ENCODE measurements at places on chromosomes 7 and 10.

DNA sequence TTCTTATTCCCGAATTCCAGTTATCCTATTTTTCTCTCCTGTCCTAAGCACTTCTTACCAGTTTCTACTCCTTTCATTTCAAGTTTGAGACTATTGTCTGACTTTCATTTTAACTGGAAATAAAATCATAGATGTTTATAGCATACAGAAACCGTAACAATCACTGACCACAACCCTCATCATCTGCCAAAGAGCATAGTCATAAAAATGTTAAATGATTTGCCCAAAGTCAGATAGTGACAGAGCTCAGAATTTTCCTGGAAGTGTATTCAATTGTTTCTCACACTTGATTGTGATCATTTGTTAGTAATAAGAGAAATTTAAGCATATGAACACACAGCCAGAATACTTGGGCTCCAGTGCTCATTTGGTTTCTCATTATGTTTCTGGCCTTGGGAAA is 250.5 kb upstream of the PCDH15 start:
- no peak for DNase-seq

- DNase-seq: no peak
Measured at GRCh38 chr10:104232613-104233102, 494 bp upstream of the CFAP43 start.

GRCh38 chr10:72809006-72809405 is 84.5 kb upstream of the OIT3 start:
- no peak for DNase-seq

- DNase-seq: no peak
Measured at GRCh38 chr7:151167197-151167961, at the start of gene GBX1. TSS of gene GBX1 (minus strand) at chr7:151167694. CDS start at chr7:151167548, 146 bp downstream.

GRCh38 chr7:150745086-150745485 is 7.9 kb downstream of the GIMAP5 start:
- DNase-seq: no peak

DNA sequence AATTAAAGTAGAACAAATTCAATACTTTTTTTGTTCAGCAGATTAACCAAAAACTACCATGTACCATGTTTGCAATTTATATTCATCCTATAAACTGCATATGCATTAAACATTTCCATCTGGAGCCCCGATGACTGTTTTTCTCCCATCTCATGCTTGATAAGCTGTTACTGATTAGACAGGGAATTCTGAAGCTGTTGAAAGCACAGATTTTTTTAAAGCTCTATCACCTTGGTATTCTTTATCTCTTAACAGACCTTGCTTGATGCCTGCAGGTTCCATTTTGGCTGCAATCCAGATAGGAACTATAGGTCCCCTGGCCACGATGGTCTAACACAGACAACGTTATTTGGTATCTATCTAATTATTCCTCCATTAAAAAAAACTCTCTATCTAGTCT is 961.7 kb downstream of the CNTNAP2 start:
- DNase-seq: no peak

DNA sequence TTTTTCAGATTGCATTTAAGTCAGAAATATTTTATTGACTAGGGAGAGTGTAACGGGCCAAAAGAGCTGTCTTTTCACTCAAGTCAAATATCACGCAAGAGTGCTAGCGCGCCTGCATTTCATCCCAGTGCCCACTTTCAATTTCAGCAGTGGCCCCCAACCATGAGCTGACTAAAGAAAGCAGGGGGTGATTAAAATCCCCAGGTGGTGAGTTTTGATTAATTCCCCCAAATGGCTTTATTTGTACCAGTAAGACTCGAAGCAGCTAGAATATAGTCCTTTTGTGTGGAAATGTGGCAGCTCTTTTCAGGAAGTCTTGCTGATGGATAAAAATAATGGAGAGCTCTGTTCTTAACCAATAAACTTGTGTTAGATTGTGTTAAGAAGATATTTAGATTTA is 35.3 kb downstream of the TRUB1 start:
- no peak for DNase-seq

DNA sequence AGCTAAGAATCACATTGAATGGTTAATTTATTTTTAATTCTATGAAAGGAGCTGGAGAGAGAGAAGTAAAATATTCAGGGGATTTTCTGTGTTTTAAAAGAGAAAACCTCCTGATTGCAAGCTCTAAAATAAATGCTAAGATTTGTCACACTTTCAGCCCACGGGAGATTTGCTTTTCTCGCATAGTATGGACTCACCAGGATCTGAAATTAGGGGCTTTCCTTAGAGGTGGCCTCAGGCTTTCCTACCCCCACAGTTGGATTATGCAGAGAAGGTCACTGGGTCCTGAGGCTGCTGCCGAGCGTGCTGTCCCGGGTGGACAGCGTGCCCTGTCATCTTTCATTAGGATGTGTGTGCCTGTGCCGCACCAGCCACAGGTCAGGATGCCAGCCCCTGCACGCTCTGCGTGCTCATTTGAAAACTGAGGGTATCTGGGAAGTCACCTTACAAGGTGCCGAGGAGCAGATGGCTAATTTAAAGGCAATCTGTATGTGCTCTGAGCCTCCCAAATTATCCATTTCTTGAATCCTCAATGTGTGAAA is 258.8 kb downstream of the CELF2 start:
- DNase-seq: no peak

GRCh38 chr7:2325162-2325561 is 10.9 kb upstream of the SNX8 start:
- DNase-seq: no peak

DNA sequence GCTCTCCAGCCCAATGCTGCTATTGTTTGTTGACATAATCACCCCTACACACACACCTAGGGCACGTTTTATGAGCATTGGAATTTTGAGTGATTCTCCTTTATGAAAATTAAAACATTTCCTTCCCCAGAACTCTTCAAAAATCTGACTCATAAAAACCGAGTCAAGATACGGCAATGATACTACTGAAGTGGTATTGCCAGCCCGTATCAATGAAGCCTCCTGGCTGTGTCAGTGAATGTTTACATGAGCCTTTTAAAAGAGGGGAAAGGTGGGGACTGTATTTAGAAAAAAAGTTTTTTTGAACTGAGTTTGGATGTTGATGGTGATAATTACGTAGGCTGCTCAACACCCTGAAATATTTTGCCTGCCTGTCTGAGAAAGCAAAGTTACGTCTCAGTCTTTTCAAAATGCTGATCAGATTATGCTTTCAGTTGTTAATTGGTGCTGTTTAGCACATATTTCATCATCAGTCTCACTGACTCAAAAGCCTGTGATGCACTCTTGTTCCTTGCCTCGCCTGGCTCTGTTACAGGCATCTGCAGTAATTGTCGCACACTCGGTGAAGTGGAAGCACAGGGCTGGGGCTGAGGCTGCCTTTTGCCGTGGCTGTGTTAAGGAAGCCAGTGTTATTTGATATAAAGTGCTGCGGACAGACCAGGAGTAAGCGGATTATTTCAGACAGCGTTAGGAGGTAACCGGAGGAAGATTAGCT is 157.4 kb upstream of the TCF7L2 start:
- DNase-seq: peak; percentile 17

DNA sequence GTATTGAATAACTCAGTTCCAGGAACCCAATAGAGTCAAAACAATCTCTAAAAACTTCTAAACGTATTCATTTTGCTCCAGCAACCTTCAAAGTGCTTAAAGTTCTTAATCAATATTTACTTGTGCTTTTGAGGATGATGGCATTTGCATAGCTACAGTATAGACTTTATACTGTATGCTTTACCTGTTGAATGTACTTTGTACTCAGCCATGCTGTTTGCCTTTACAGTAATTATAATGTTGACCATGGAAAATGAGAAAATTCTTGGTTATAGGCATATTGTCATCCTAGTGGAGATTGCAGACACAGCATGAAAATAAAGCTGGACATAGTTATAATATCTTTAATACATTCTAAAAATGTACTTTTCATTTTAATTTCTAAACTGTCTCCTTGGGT is 762.7 kb upstream of the PHF14 start:
- no peak for DNase-seq

DNA sequence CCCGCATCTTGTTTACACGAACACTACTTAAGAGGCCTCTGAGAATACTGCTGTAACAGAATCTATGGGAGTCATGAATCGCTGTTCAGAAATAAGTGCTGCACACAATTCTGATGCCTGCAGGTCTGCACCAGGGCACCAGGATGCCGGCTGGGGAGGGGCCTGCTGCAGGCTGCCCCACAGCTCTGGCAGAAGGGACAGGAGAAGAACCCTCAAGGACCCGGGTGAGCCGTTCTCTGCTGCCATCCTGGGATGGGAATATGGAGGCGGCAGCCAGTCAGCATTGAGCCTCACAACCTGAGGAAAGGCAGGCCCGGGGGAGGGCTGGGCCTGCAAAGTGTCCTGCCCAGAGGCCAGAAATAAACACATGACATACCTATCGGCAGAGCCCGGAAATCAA is 11.2 kb downstream of the TUBGCP2 start:
- no peak for DNase-seq

GRCh38 chr10:71999360-72000072 is 35.3 kb downstream of the CHST3 start:
- DNase-seq: peak; percentile 79

- DNase-seq: no peak
Measured at GRCh38 chr7:118153551-118154177, 30.3 kb upstream of the LSM8 start.

- no peak for DNase-seq
Measured at GRCh38 chr7:50664937-50665336, 99.7 kb upstream of the DDC start.

DNA sequence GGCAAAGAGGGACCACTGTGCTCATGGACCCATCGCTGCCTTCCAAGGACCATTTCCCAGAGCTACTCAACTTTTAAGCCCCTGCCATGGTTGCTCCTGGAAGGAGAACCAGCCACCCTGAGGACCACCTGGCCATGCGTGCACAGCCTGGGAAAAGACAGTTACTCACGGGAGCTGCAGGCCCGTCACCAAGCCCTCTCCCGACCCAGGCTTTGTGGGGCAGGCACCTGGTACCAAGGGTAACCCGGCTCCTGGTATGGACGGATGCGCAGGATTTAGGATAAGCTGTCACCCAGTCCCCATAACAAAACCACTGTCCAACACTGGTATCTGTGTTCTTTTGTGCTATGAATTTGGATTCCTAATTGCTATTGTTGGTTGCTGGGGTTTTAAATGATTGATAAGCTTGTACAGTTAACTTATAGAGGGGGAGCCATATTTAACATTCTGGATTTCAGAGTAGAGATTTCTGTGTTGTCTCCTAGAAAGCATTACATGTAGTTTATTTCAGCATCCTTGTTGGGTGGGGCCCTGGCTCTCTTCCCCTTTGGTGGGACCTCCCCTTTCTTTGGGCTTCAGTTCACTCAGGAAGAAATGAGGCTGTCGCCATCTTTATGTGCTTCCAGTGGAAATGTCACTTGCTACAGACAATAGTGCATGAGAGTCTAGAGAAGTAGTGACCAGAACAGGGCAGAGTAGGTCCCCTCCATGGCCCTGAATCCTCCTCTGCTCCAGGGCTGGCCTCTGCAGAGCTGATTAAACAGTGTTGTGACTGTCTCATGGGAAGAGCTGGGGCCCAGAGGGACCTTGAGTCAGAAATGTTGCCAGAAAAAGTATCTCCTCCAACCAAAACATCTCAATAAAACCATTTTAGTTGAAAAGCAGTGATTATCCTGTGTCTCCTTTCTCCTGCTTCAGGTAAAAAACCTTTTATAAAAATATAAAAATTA is 19.4 kb downstream of the LAT2 start:
- DNase-seq: no peak

GRCh38 chr7:44893710-44894234 is 8.4 kb upstream of the PURB start:
- DNase-seq: no peak

GRCh38 chr10:3773460-3774017 is 11.5 kb downstream of the KLF6 start:
- DNase-seq: no peak

DNA sequence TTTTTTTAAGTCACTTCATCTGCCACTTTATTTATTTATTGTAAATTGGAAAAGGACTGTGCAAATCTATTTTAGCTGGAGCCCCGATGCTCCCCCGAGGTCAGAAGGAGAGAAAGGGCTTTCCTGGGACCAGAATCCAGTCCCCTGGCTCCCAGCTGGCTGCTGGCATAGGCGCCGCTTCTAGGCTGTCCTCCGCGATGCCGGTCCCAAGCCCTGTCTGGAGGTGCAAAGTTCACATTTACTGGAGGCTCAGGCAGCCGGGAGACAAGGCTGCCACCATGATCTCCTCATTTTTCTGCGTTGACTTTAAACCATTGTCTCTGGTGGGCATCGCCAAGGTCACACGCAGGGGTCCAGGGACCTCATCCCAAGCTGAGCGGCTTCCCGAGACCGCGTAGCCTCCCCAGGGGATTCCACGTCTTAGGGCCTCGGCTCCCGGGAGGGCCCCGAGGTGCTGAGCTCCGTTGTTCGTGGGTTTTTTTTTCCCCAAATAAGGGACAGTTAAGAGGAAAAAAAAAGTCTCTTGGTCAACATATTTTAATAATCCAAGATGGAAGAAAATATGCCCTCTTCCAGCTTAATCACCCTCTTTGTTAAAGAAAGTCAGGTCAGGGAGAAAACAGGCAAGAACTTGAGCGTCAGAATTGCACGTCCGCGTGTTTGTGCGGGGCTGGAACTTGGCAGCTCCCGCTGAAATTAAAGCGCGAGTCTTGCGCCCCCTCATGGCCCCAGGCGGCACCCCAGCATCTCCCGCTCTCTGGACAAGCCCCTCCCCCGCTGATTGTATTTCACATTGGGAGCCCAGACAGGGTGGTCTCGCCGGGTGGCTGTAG is 11.9 kb downstream of the RGR start:
- DNase-seq: no peak

DNA sequence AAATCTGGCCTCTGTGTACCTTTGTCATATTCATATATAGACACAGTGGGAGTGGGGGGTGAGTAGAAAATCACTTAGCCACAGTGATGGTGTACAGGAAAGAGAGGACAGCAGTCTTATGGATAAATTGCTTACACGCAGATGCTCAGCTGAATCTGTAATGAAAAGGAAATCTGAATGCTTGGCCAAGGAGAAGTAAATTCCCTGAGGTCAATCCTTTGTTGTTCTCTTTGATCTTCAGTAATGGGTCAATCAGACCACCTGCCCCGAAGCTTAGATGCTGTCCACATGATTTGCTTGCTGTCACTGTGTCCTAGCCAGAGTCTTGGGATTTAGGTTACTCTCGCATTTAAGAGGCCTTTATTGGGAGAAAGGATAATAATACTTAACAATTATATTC is 18.4 kb upstream of the EPHB6 start:
- no peak for DNase-seq

- DNase-seq: no peak
Measured at GRCh38 chr10:19451937-19452336, 364.3 kb upstream of the PLXDC2 start.

DNA sequence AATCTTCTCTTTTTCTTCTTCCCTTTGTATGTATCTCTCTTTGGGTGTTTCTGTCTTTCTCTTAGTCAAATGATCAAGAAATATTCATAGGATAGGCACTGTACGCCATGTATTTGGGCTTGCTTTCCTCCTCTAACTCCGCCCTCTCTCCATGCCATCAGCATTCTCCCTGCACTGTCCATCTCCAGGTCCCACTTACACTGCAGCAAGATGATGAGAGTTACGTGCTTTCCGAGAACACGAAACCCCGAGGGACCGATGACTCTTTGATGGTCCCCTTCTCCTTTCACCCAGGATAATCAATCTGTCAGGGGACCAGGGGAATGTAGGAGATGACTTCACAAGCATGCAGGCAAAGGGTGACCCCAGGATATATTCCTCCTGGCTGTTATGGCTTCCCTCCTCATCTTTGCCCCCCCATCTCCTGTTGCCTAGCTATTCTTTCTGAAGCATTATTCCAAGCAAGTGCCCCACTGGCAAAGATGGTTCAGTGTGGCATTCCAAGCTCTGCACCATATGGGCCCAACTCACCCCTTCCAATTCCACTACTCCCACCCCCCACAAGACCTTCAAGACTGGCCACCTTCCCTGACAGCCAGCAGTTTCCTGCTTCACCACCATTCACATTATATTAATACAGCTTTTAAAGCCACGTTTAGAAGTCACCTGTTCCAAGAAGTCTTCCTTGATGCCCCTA is 40.0 kb downstream of the HIF1AN start:
- DNase-seq: no peak
